ENCODE measurements at places on chromosomes 11 and 22.

GRCh38 chr11:37230865-37231264 is 632.8 kb upstream of the RAG2 start:
- no peak for DNase-seq

GRCh38 chr22:31578171-31578570 is 81.8 kb downstream of the SFI1 start:
- no peak for DNase-seq

- peak; percentile 67 for DNase-seq
Observed at GRCh38 chr11:128290106-128290840, 297.1 kb downstream of the ETS1 start.

DNA sequence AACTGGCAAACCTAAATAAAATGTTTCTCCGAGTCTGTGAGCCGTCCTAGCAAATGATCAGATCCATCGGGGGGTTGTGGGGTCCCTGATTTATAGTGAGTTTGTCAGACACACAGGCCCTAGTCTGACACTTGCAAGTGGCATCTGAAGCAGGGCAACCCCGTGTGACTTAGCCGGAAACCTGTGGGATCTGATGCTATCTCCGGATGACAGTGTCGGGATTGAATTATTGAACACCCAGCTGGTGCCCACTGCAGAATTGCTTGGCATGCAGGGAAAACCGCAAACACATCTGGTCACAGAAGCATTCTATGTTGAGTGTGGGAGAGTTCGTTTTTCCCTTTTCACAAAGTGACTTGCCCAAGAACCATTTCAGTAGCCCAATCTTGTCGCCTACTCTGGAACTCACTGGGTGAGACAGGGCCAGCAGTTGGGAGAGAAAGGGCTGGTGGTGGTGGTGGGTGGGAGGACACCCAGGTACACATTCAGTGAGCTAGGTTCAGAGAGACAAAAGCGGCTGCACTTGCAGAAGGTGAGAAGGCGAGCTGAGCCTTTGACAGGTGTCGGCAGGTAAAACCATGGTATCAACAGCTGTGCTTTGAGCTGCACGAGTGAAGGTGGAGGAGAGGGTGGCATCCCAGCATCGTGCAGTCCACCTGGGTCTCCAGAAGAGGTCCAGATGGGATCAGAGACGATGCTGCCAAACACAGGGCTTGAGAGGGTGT is 33.7 kb upstream of the B3GAT1 start:
- no peak for DNase-seq

DNA sequence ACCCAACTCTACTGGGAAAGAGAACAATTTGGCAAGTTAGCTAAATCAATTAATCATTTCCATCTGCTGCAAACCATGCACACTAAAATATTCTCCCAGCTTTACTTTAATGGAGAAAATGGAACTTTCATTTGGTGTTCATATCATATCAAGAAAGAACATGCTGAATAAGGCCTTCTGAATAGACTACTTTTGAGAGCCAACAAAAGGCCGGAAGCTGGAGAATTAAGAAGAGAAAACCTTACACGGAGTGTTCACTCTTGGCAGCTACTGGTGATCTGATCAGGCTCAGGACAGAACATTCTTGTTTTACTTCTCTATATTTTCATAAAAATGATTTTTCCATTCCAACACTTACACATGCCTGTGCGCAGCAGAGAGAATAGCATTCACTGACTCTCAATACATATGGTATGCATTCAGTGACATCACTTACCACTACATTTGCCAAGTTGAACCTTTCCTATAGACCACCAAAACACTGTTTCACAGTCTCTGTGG is 165.3 kb downstream of the TTC28 start:
- DNase-seq: no peak

DNA sequence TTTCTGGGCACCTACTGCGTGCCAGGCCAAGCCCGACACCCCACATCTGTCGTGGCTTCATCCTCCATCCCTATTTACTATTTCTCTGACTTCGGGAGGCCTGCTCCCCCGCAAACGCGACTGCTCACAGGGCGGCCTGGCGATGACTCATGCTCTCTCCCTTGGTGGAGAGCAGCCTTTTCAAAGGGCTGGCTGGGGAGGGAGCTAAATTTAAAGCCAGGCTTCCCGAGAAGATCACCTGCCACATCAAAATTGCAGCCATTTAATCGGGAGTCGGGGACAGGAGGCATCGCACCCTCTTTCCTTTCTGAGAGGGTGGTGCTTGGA is 24.9 kb upstream of the SHISAL1 start:
- no peak for DNase-seq

DNA sequence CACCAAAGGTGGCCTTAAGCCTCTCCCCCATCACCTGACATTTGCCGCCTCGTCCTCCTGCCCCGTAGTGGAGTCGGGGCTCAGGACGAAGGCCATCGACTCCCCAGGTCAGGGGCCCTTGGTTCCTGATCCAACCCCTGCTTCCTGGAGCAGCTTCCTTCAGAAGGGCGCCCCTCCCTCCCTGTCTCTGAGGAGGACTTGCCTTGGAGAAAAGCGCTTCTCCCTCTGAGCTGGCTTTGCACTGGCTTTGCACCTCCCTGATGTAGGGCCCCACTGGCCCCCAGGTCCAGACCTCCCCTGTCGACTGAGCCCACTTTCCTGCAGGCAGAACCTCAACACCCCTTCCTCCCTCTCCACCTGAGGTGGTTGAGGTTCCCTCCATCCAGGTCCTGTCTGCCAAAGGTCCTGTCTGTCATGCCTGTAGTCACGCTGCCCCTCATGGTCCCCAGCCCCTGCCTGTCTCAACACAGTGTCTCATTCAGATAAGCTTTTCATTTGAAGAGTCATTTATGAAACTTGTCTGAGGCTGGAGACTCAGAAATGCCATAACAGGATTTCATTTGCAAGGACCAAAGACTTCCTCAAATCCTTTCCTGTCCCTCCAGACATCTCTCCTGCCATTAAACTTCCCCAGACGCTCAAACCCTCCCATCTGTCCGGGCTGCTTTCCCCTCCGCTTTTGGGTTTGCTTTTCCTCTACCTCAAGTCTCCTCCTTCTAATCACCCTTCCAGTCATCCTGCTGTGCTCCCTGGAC is 78.4 kb downstream of the MYO7A start:
- DNase-seq: no peak

DNA sequence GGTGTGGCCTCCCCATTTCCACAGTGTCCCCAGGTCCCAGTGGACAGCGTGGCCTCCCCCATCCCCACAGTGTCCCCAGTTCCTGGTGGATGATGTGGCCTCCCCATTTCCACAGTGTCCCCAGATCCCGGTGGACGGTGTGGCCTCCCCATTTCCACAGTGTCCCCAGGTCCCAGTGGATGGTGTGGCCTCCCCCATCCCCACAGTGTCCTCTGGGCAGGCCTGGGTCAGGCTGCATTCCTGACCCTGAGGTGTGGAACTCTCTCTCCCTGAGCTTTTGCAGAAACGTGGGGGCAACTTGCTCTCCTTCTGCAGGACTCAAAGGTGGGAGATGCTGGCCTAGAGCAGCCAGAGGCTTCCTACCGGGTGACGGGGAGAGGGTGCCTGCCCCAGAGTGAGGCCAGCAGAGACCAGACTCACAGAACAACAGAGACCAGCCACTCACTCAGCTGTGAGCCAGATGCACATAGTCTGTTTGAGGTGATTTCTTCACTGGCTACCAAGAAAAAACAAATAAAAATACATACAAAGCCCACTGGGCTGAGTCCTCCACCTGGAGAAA is 85.8 kb upstream of the FGF3 start:
- DNase-seq: no peak

- no peak for DNase-seq
Observed at GRCh38 chr11:15864026-15864805, 492.1 kb downstream of the SOX6 start.

- DNase-seq: no peak
Observed at GRCh38 chr11:96279018-96279895, 63.7 kb downstream of the MAML2 start.

DNA sequence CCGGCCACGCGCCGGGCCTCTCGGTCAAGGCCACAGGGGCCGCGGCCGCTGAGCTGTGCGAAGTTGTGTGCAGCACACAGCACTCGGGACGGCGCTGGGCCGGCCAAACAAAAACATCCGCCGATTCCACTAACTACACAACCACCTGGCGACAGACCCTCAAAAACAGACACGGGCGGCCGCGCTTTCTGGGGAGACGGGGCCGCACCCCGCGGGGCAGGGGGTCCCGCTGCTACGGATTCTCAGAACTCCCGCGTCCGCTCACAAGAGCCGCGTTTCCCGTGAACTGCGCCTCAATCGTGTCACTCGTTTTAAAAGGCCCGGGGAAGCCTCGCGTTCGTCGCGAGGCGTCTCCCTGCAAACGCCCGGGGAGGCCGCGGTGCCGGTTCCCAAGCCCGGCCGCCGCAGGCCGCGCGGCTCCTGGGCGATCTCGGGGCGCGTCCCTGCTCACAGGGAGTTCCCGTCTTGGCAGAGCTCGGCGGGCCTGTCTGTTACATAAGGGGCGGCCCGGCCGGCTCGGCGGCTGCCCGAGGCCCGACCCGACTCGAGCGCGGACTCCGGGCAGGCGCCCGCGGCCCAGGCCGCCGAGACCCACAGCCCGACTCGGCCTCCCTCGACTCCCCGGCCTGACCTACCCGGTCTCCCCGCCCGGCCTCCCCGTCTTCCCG is 936 bp downstream of the BRD1 start:
- peak; percentile 28 for DNase-seq

GRCh38 chr11:877565-877964 is 33.0 kb downstream of the CHID1 start:
- no peak for DNase-seq

DNA sequence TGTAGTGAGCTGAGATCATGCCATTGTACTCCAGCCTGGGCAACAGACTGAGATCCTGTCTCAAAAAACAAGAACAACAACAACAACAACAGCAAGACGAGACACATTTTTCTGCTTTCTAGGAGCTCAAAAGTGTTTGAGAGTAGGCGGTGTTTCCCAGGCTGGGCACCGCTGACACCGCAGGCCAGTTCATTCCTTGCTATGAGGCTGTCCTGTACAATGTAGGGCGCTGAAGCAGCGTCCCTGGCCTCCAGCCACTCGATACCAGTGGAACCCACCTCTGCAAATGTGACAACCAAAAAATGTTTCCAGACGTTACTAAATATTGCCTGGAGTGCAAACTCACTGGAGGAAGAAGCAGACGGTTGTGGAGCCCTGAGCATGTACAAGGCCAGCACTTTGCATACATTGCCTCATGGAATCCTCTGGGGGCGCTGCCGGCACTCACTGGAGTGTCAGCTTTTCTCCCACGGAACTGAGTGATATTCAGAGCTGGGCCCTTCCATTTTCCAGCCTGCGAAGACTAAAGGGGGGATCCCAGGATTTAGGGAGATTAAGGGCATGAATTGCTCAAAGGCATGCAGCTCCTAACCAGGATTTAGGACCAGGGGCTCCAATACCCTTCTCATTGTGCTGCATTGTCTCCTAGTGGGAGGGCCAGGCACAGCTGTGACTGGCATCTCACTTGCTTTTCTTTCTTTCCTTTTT is 5.8 kb upstream of the MIEF1 start:
- peak; percentile 42 for DNase-seq

DNA sequence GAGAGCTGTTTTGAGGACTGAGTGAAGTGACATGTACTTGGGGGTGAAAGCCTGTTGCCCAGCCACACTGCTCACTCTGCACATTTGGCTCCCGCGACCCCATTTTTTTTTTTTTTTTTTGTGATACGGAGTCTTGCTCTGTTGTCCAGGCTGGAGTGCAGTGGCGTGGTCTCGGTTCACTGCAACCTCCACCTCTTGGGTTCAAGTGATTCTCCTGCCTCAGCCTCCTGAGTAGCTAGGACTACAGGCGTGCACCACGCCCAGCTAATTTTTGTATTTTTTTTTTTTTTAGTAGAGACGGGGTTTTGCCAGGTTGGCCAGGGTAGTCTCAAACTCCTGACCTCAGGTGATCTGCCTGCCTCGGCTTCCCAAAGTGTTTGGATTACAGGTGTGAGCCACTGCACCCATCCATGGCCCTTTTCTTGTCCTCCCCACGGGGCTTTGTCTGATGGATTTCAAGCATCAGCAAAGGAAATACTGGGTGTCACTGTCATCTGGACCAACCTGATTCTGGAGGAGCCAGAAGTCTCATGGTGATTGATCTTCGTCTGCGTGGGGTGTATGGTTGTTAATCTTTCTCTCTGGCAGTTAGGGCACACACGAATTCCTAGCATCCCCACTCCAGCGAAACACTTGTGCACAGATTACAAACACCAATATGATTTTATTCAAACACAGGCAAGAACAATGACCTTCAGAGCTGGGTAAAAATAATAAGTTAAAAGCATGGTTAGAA is 3.4 kb upstream of the UCP3 start:
- DNase-seq: no peak

DNA sequence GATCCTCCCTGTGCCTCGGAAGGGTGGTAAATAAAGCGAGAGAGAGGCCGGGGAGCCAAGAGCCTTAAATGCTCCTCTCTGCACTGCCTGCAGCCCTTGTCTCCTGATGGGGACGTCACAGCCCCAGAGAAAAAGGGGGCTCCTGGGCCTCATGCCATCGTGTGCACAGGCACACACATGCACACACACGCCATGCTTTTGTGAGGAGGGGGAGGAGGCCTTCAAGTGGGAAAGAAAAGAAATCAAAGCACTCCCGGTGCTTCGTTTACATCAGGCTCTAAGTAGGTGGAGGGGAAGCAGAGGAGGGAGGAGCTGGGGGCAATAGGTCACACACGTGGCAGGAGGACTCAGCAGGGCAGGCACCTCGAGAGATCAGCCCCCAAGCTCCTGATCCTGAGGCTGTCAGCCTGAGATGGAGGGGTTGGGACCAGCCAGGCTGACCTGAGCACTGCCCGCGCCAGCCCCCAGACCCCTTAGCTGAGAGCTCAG is 68.2 kb upstream of the NECTIN1 start:
- DNase-seq: no peak

DNA sequence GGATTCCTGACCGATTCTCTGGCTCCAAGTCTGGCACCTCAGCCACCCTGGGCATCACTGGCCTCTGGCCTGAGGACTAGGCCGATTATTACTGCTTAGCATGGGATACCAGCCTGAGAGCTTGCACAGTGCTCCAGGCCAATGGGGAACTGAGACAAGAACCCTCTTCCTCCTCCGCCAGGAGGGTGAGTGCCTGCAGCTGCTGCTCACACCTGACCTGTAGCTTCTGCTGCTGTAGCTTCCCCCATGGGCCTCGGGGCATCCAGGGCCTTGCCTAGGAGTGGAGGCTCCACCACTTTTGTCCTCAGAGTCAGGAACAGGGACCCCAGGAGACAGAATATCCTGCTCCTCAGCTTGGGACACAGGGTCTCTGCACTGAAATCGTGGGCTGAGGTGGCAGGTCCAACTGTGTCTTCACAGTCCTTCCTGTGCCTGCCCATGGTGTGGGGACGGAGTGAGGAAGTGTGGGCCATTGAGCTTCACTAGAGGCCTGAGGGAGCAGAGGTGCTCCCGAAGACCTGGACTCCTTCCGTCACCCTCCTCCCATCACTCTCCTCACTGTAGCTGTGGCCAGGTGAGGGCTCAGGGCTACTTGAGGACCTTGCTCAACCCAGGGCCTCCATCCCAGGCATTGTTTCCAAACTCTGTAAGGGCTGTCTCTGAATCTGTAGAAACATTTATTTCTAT is 103.8 kb downstream of the ZNF280B start:
- no peak for DNase-seq

Measured in T-cell (primary cell).